H4 (cell line): ENCODE measurements at places on chromosomes 7 and 10. TPM values are rescaled to one million over a fixed set of nuclear protein-coding genes. Genes with fewer than 3 reads are reported as not detected.

- DNase-seq, result no peak
These were observed 36.5 kb downstream of the IL15RA start for GRCh38 chr10:5940807-5941218.

DNA sequence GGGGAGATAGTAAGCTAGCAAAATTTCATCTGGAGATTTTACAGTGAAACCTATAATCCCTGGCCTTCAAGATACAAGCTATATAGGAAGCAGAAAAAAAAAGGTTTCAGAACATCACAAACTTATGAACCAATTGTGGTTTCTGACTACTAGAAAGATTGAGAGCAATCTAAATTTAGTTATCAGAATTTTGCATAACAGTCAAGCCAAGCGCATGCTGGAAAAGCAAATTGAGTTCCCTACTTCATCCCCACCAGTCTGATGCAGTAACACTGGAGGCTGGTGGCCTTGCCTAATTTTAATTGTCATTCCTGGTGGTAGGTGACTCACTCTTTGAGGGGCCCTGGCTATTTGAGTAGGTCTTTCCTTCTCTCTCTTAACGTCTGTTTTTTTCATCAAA, 46.3 kb upstream of the ELMO1 start:
- DNase-seq, result peak; percentile 47

- no peak for DNase-seq
These were observed 410.0 kb downstream of the HTR7 start for GRCh38 chr10:90447831-90448230.

DNA sequence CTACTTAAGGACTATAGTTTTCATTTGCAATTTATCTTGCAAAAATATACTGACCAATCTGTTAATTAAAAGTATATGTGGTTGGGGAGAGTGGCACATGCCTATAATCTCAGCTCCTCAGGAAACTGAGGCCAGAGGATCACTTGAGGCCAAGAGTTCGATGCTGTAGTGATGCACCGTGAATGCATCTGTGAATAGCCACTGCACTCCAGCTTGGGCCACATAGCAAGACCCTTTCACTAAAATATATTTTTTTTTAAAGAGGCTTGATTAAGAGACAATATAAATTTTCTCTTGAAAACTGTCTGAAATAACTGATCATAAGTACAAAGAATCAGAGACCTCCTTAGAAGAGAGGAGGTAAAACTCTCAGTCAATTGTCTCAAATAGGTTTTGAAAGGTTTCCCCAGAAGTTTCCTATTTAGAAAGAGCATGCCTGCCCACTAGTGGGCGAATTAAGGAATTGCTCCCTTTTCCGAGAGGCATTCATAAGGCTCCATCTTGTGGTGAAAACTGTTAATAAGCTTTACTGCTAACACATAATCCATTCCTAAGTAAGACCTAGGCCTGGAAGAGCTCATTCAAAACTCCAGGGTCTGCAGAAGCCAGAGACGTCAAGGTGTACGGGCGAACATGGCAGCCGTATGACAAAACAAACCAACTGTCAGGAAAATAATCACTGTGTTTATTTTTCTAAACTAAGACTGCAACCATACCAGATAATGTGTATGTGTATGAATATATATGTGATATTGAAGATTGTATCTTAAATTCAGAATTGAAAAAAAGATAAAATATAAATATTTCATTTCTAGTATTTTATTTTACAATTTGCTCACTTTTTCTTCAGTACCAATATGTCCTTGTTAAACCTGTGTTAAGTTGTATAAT, 6.8 kb upstream of the TAS2R40 start:
- DNase-seq, result peak; percentile 81

DNA sequence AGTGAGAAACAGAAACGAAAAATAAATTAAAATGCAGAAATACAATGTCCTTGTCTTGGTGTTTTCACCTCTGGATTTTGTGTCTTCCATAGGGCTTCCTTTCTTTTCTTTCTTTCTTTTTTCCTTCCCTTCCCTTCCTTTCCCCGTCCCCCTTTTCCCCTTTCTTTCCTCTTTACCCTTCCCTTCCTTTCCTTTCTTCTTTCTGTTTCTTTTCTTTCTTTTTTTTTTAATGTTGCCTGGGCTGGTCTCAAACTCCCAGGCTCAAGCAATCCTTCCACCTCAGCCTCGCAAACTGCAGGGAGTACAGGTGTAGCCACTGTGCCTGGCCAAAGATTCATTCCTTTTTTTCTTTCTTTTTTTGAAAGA, 8.8 kb downstream of the ZNF853 start:
- no peak for DNase-seq

- DNase-seq, result no peak
These were observed 114.0 kb downstream of the TACC2 start for GRCh38 chr10:122102869-122103525.

KLF14 gene
- 0.64 TPM in 1 of 2 replicates, not detected in the other for total RNA-seq

DOCK1 gene
- total RNA-seq, result 28.9 and 34.4 TPM in 2 replicates

DNA sequence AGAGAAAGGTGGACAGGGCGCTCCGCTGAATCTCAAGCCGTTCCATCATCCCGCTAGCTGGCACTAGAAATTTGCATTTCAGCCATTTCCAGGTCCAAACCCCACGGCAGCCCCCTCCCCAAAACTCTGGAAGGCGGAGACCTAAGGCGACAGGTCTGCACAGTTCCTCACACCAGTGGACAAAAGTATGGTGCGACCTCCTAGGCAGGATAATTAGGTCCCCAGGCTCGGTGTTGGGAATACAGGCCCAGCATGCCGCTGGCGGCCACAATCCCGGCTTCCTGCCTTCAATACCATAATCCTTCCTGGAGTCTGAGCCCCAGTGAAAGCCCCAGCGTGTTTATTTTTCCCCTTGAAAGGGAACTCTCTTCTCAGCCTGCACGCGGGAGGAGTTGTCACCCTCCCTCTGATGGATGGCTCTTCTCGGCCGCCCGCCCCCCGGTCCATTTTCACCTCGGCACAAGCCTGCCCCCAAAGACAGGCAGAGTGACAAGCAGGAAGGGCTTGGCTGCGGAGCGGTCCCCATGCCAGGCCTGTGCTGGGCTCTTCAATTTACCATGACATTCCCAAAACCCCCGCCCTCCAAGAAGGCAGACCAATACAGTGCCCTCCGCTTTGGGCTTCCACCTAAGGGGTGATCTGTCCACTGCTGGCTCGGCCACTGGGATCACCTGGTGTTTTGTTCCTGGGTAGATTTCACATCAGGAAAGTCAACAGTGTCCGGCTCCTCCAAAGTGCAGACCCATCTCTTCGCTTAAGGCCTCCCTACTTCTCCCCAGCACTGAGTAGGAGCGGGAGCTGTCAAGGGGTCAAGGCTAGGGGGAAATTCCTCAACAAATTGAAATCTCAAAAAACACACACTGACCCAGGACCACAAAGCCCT, 2.2 kb downstream of the FGFR2 start:
- DNase-seq, result no peak
